ENCODE measurements at places on chromosomes 4 and X. TPM values are rescaled to one million over a fixed set of nuclear protein-coding genes. Genes with fewer than 3 reads are reported as not detected.

ANXA3 gene
- 66.5 TPM for total RNA-seq

LRAT gene
- not detected for total RNA-seq

PLXNB3 gene
- total RNA-seq: 3.6 TPM

FGD1 gene
- total RNA-seq: 7.7 TPM

SPACA5 gene
- total RNA-seq: not detected

EXOC1L gene
- not detected for total RNA-seq

EDNRA gene
- total RNA-seq: 0.58 TPM

GPR119 gene
- total RNA-seq: not detected

Measured in A549 treated with GW870086 at 1 μM for 4 hours (cell line).